ENCODE measurements at places on chromosomes 11 and 22.

- peak; percentile 43 for DNase-seq
Observed at GRCh38 chr11:107819361-107820014, 39.1 kb downstream of the SLC35F2 start.

DNA sequence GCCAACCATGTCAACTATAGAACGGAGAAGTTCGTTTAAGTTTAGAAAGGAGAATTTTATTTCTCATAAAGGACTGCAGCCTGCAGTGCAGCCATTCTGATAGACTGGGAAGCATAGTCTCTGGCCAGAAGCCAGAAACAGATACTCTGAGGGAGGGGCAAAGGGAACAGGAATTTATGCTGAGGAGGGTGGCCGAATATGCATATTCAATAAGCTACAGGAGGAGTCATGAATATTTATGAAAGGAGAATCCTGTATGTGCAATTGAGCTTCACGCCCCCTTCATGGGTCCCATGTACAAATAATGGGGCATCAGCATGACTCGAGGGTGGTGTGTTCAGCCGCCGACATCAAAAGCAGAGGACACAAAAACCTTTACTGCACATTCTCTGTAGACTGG, 199.9 kb downstream of the CWF19L2 start:
- DNase-seq = no peak

- no peak for DNase-seq
Observed at GRCh38 chr22:30926706-30927105, 41.9 kb downstream of the MORC2 start.

- no peak for DNase-seq
Observed at GRCh38 chr11:16846305-16846704, 107.9 kb downstream of the C11orf58 start.

- no peak for DNase-seq
Observed at GRCh38 chr11:134994431-134994830, 582.4 kb upstream of the B3GAT1 start.

DNA sequence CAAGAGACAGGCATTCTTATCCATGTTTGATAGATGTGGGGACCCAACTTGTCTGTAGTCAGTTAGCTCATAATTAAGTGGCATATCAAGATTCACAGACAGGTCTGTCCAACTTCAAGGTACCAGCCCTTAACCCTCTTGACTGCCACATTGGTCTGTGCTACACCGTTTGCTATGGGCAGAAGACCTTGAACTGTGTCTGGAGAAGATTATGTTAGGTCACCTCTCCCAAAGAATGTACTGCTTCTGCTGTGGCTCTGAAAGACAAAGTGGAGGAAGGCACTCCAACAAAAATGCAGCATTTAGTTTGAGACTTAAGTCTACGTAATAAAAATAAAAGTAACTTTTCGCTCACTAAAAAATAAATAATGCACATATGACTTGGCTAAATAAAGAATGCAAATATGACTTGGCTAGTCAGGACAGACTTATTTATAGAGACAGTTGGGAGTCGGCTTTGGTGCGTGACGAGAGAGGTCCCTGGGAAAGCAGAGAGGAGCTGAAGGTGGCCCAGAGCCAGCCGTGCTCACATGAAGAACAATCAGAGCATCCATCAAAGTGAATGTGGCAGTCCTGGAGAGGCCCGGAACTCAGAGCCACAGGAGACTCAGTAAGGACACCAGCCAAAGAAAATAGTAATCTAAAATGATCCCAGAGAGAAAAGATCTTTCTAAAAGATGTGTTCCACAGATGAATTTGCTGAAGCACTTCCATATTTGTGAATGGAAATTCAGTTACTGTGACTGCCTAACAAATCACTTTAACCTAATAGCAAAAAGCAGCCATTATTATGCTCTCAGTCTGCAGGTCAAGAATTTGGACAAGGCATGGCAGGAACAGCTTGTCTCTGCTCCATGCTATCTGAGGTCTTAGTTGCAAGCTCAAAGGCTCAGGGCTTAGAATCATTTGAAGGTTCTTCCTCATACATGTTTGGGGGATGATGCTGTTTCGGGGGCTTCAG, 35.0 kb downstream of the CWC15 start:
- peak; percentile 13 for DNase-seq

DNA sequence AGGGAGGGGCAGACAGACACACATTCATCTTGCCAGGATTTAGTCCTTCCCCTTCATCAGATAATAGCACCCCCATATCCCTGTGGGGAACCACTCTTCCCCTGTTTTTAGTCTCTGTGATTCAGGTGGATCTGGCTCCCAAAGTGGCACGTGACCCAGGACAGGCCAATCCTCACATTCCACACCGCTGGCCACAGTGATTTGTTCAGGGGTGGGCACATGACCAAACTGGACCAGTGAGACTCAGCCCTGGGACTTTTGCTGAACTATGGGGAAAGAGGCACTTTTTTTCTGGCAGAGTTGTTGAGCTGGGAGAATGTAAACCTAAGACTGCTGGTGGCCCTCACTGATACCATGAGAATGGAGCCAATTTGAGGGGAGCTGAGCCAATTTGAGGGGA, 19.1 kb upstream of the KCNJ11 start:
- no peak for DNase-seq

DNA sequence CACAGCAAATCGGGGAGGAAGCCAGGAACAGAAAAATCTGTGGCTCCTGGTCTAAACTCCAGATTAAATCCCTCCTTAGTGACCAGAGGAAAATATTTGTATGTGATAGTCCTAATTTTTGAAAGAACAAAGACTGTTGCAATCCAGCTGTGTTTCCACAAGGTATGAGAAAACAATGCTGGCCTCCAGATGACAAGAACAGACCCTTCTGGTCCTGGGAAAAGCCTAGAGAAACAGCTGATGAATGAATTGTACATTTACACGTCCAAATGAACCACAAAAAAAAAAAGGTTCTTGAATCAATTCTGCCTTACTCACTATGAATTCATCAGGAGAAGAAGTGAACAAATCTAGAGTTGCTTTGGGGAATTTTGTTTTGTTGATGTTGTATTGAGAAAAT, 63.7 kb downstream of the ETS1 start:
- peak; percentile 81 for DNase-seq

DNA sequence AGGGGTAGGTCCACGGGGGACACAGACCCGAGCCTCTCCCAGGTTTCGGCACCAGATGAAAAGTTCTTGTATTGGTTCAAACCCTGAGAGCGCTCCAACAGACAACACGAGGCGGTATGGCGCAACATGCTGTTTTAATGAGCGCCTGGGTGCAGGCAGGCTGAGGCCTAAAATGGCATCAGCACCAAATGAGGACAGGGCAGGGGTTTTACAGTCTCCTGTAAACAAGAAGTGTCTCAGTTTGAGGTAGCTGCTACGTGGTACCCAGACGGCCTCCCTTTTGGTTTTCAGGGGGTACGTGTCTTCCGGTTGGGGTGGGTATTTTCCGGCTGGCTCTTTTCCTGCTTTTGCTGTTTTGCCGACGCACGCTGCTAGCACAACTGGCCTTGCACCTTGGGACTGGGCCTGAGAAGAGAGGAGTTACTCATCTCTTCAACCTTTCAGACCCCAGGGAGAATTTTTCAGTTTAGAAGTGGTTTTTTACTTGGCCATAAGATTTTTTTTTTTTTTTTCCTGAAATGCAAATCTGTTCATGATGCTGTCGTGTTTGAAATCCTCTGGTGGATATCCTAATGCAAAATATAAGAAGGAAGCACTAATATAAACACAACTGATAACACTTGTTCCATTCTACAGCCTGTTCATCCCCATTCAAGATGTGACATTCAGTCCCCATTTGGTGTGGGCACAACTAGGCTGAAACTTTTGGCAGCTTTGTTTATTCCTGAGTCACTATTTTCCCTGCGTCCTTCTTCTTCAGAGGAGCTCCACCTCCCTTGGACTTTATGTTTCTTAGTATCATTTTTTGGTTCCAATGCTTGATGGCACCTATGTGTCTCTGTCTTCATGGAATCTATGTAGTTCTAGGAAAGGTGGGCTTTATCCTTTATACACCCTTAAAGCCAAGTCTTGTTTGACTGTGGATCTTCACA, 6.5 kb downstream of the PPFIBP2 start:
- no peak for DNase-seq

DNA sequence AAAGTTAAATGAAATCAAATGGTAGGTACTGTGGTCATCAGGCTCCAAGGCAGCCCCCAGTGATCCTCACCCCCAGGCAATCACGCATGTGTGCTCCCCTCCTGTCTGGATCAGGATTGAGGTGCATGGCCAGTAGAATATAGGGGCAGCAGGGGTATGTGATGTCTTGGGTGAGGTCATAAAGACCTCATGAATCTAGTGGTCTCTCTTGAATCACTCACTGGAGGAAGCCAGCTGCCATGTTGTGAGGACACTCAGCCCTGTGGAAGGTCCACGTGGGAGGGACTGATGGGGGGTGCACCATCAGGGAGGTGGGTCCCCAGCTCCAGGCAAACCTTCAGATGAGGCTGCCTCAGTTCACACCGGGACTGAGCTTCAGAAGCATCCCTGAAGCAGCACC, 6.8 kb upstream of the IL17REL start:
- no peak for DNase-seq

DNA sequence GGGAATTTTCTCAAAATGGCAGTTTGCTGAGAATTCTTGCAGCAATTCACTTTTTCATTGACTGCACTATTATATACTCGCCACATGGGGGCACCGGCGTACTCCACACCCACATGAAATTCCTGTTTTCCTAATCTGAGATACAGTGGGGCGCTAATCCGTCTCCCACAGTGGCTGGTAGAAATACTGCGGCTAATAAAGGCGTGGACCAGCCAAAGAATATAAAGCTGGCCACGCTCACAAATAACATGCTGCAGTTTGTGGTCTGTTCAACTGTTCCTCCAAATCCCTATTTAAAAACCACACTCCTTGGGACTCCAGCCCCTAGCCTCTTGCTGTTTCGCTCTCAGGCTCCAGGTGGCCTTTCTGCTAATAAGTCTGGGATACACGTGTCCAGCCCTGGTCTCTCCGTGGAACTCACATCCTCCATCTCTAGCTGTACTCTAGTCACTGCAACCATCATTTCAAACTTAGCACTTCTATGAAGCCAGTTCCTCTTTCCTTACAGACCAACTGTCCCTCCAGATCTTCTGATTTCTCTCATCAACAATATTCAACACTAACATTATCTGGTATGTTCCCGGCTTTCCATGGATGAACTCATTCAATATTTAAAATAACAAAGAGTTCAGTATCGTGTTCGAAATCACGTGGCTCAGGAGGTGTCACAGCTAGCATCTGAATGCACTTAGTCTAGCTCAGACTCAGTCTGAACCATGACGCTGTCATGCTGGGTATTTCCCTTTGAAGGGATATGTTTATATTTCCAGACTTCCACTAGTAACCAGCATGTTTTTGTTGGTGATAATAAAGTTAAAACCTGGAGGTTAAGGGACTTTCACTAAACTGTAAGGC, 22.0 kb downstream of the TBRG1 start:
- DNase-seq = peak; percentile 81

DNA sequence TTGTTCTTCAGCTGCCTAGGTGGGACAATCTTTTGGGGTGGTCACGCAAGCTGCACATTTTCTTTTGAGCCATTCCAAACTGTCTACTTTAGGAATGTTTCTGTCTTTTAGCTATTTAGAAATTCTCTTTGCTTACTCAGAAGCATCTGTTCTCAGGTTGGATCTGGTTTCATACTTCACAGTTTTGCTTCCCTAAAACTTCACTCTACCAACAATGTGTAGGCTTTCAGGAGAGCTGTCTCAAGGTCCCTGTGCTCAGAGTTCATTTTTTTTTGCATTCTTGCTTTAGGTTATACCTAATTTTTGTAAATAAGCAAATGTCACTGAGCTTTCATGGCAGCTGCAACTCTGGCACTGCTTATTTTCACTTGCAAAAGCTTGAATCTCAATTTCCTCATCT, 36.7 kb downstream of the CCDC90B start:
- DNase-seq = no peak

GRCh38 chr11:76251226-76251575, 44.9 kb upstream of the WNT11 start:
- DNase-seq = no peak

DNA sequence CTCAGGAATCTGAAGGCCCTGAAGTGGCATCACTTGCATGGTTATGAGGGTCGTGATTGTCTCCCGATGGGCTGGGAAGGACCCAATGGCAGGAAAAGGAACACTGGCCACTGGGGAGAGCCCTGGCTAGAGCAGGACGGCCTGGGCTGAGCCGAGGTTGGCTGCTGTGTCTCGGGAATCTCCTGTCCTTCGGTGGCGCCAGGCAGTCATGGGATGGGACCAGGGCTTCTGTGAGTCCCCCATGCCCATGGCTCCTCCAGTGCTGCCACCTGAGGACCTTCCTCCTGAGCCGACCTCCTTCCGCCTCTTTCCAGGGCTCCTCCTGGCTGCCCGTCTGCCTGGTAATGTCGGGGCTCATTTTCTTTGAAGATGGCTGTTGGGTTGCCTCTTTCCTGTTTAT, 1394.0 kb downstream of the BRD1 start:
- DNase-seq = no peak

DNA sequence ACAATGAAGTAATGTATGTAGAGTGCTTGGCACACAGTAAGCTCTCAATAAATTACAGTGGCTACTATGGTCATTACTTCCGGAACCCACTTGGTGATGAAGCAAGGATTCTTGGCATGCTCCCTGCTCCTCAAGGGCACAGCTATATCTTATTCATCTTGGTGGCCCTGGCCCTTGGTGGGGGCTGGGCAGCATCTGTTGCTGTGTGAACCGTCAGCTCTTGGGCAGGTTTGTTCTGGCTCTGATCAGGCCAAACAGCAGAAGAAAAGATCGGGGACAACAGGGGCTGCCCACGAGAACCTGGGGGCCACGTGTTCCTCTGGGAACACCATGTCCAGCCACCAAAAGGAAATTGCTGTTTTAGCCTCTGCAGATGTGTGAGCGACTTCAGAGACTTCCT, 136.9 kb upstream of the SYT13 start:
- no peak for DNase-seq

DNA sequence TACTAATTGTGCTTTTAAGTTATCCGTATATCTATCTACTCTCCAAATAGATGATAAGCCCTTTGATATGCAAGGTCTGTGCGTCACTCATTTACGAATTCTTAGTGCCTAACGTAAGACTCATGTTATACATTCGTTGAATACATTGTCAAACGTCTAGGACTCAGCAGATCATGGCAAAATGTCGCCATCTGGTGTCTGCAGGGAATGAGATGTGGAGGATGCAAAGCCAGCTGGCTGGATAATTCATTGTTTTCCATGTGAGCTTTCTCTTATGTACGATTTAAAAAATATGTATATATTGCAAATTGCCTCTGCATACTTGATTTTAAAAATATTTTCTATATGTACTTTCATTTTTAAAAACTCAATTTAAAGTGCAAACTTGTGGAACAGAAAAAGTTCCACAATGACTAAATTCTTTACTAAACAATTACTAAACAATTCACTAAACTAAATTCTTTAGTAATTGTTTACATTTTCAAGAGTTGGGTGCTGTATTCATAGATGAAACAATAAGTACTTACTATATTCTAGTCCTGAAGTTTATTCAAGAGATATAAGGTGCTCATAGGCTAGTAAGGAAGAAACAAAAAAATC, 33.8 kb downstream of the ZNF202 start:
- peak; percentile 72 for DNase-seq

GRCh38 chr11:73551677-73552076, 46.2 kb downstream of the FAM168A start:
- DNase-seq = no peak

DNA sequence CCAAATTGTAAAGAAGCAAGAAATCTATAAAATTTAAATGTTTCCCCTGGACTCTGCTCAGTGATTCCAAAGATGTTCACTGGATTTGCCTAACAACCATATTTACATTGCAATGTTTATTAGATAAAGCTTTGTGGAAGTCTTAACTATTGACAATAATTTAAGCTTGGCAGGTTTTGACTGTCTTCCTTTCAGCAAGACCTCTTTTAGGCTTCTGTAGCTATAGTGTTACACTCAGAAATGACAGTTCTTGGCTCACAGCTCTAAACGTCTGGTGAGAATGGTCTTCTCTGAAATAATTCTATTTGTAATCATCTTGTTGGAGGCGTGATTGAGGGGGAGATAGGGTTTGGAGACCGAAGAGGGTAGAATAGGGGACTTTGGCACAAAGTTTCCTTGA, 44.8 kb upstream of the CRTAM start:
- no peak for DNase-seq

Data from ELR (cell line).